Esophagus mucosa (tissue), 1 donor: ENCODE measurements at places on chromosomes 7 and 10.

GRCh38 chr10:110134917-110135316 lies 72.5 kb upstream of the MXI1 start:
- ATAC-seq, result no peak

- peak; percentile 42 for ATAC-seq
Measured at GRCh38 chr7:100799037-100799896, 28.1 kb downstream of the EPHB4 start.

DNA sequence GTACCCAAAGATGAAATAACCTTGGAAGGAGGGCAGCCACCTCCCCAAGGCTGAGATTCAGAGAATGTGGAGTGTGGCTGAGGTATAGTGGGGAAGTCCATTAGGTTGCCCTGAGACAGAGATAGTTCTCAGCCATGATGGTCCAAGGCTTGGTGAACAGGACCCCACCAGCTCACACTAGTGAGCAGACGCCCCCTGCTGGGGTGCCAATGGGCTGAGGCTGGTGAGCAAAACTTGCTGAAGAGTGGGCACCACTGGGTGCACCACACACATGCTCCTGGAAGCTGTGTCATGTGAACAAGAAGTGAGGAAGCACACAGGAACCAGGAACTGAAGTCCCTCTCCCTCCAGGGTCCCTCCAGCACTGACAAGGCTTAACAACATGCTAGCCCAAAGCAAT lies 8.9 kb downstream of the FBXL13 start:
- no peak for ATAC-seq

GRCh38 chr10:90571481-90572258 lies 286.2 kb downstream of the HTR7 start:
- ATAC-seq, result no peak

- ATAC-seq, result peak; percentile 97
Measured at GRCh38 chr10:132571650-132572544, 34.3 kb downstream of the INPP5A start.

- ATAC-seq, result no peak
Measured at GRCh38 chr10:69768386-69768785, 33.3 kb upstream of the COL13A1 start.

DNA sequence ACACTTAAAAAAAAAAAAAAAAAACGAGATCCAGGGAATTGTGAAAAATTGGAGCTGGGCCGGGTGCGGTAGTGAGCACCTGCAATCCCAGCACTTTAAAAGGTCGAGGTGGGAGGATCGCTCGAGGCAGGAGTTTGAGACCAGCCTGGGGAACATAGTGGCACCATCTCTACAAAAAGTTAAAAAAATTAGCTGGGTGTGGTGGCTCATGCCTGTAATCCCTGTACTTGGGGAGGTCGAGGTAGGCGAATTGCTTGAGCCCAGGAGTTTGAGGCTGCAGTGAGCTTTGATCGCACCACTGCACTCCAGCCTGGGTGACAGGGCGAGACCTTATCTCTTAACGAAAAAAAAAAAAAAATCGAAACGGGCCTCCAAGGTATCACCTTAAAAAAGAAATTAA lies 2.0 kb downstream of the CLDN4 start:
- no peak for ATAC-seq

DNA sequence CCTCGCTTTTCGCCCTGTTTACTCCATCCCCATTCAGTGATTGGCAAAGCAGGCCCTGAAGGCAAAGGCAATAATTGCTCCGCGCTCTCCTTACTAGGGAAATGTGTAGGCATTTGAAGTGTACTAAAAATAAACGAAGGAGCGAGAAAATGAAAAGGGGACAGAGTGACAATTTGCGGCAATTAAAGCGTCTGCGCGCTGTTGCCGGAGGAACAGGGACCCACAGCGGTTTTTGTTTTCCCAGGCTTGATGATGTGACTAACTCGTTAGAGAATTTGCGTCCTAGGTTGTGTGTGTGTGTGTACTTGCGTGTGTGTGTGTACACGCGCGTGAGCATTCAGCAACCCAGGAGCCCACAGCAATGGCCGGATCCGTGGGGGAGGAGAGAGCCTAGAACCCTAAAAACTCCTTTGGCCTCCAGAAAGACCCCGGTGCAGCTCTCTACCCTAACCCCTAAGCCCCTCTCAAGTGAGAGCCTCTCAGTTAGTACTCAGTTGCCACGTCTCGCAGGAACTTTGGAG lies 7.8 kb upstream of the DLX6 start:
- no peak for ATAC-seq

- no peak for ATAC-seq
Measured at GRCh38 chr7:44094365-44094764, 9.8 kb upstream of the AEBP1 start.

DNA sequence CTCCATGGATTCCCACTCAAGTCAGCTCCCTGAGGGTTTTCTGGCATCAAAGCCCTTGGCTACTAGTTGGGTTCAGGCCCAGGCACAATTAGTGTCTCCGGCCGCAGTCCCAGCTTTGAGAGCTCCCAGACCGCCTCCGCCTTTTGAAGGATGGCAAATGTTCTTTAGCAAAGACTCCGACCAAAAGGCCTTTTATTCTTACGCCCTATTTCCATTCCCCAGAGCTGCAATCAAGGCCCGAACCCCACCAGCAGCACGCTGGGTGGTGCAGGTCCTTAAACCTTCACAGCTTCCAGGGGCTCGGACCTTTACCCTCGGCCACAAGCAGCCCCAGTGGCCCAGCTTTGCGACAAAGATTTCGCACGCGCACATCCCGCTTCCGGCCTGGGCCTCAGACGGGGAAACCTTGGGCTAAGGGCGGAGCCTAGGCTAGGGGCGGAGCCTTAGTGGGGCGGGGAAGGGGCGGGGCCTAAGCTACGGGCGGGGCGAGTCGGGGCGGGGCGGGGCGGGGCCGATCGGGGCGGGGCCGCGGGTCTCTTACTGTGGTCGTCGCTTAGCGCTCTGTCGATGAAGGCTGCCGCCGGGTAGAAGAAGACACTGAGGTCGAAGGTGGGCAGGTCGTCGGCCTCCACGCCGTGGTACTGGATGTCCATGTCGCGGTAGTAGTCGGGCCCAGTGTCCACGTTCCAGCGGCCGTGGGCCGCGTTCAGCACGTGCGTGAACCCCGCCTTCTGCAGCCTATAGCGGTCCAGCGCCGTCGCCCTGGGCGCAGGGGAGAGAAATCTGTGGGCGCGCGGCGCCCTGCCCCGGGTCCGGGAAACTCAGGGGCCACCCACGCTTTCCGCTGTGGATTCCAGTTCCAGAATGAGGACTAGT lies 68.0 kb upstream of the SAMD8 start:
- ATAC-seq, result peak; percentile 25

- no peak for ATAC-seq
Measured at GRCh38 chr7:131244259-131244852, 83.3 kb upstream of the MKLN1 start.

DNA sequence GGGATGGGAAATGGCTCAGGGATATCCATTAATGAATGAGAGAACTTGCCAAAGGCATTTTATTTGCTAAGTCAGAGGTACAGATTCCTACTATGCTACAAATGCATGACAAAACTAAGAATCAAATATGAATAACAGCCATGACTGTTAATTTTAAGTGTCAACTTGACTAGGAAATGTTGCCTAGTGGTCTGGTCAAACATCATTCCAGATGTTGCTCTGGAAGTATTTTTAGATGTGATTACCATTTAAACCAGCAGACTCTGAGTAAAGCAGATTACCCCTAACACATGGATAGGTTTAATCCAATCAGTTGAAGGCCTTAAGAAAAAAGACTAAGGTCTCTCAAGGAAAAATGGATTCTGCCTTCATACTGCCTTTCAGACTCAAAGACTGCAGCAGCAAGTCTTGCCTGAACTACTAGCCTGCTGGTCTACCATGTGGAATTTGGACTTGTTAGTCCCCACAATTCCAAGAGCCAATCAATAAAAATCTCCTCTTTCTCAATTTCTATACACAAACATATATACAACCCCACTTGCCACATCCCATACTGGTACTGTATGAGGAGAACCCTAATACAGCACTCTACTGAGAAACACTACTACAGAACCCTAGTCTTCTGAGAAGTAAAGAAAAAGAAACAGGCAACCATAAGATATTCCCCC lies 119.1 kb downstream of the NRBF2 start:
- no peak for ATAC-seq

DNA sequence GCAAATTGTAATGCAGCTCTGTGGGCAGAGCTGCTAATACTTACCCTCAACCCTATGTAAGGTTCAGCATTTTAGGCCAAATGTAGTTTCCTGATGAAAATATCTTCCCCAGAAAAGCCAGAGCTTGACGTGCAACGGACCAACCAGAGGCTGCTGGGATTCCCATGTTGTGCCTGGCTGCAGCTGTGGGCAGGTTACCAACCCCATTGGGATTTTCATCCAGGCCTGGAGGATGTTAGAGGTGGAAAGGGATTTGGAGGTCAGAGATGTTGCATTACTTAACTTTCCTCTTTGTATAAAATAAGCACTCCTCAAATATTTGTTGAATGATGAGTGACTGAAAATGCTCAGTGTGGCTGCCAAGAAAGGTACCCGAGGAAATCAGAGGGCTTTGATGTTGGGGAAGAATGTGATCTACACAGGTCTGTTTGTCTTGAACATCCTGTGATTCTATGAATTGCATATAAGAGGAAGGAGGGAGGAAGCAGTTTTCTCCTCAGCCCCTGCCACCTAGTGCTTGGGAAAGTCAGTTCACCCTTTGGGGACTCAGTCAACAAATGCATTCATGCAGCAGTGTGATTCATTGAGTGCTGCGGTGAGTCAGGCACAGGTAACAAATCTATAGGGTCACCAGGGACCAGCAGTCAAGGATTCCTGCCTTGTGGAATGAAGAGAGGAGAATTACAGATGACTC lies 487.2 kb downstream of the RPS24 start:
- peak; percentile 82 for ATAC-seq

- no peak for ATAC-seq
Measured at GRCh38 chr7:5218564-5219360, 28.7 kb downstream of the WIPI2 start.

DNA sequence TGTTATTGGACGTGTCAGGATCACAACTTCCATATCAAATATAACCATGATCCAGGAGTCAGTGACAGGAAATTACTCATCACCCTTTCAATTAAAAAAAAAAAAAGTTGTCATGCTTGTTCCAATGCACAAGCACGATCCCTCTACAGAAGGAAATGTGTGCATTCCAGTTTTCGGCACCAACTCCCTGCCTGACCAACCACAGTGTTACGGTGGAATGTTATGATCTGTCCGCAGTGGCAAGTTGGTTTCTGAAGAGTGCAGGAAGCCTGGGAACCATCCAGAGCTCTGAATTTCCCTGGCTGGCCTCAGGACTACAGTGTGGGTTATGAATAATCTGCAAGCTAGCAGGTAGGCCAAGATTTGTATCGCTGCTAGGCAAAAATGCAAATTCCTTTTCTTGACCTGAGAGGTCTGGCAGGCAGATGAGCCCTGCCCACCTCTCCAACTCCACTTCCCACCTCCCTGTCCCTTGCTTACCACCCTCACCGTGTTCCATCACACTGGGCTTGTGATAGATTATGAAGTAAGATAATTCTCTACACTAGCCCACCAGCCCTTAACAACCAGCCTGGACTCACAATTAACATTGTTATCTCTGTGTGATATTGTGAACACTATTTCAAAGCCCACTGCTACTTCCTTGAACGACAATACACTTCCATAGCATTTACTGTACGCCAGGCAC lies 20.4 kb downstream of the FRMPD2 start:
- ATAC-seq, result peak; percentile 66

GRCh38 chr7:5679813-5680473 lies 101.5 kb downstream of the RNF216 start:
- ATAC-seq, result peak; percentile 34

GRCh38 chr10:114279289-114279688 lies 40.2 kb downstream of the VWA2 start:
- ATAC-seq, result no peak

DNA sequence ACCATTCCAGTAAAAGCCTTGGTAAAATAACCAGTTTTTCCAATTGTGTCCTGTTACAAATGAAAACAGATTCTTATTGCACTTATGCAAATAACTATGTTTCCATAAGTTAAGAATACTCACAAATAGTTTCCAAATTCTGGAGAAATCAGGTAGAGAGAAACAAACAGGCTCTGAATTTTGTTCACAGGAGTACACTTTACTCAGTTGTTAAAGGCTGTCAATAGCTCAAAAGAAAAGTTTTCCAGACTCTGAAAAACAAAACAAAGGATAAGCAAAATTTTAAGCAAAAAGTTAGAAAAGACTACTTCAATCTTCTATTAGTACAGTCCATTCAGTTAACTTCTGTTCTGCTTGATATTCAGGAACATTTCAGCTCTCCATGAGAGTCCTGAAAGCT lies 32.8 kb upstream of the ZNF365 start:
- no peak for ATAC-seq

DNA sequence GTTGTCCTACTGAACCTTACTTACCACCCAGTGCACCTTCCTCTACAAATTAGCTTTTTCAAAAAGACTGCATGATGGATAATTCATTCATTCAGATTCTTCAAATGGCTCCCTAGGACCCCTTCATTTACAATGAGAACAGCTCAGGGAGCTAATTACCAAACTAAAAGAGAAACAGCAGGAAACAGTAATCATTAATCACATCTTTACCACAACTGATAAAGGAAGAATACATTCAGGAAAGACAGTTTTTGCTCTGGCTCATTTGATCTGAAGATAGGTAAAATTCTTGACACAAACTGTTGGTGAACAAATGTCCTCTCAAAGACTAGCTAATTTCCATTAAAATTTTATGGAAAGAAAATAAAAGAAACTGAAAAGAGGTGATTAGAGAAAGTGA lies 1652.7 kb upstream of the LRRTM3 start:
- no peak for ATAC-seq

- ATAC-seq, result no peak
Measured at GRCh38 chr10:58838561-58839208, 326.0 kb downstream of the BICC1 start.

- peak; percentile 69 for ATAC-seq
Measured at GRCh38 chr7:129959471-129960203, 6.9 kb upstream of the UBE2H start.

- ATAC-seq, result peak; percentile 45
Measured at GRCh38 chr10:80154978-80155695, 22.6 kb downstream of the PLAC9 start.

GRCh38 chr7:70484255-70484654 lies 647.7 kb upstream of the GALNT17 start:
- ATAC-seq, result no peak

- no peak for ATAC-seq
Measured at GRCh38 chr7:139084709-139085108, 24.8 kb downstream of the ZC3HAV1 start.

DNA sequence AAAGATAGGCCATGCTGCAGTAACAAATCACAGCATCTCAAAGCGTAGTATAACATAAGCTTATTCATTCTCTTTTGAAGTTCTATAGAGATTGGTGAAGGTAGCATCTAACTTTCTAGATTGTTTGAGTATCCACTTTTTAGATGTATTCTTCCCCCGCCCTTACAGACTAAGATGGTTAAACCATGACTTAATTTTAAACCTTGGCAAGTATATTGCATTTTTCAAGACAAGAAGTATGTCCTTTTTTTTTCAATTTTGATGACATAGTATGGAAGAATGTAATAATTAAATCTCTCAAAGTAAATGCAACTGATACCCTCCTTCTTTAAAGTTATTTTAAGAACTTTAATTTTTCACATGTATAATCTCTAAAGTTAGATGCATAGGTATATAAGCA lies 190.0 kb downstream of the KCND2 start:
- ATAC-seq, result no peak
